CMK (cell line): ENCODE measurements at places on chromosomes 13 and 19.

DNA sequence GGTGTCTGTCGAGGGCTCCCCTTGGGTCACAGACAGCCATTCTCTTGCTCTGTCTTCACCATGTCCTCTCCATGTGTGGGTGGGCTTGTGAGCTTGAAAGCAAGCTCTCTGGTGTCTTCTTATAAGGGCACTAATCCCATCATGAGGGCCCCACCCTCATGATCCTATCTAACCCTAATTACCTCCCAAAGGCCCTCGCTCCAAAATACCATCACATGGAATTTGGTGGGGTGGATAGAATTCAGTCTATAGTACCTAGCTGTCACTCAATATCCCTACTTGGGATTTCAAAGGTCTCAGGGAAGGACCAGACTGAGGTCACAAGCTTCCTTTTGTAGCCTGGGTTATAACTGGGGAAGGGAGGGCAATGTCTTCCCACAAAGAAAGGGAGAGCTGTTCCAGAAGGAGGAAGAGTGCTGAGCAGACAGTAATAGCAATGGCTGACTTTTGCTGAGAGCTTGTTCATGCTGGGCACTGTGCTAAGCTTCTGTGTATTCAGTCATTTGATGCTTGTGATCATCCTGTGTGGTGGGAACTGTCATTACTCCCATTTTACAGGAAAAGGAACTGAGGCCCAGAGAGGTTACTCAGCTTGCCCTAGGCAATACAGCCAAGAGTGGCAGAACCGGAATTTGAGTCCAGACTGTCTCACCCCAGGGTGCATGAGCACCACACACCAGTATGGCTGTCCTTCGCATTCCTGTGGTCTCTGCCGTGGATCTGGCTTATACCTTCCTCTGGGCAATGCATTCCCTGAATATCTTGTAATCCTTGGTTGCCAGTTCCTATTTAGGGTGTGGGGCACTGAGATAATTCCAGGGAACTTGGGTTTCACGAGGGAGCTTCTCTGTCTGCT lies 8.2 kb downstream of the FXYD5 start:
- no peak for DNase-seq

GRCh38 chr19:369876-370275 lies 25.3 kb upstream of the MIER2 start:
- DNase-seq = no peak

- no peak for DNase-seq
Measured at GRCh38 chr19:34241513-34242337, 12.6 kb upstream of the GARRE1 start.

DNA sequence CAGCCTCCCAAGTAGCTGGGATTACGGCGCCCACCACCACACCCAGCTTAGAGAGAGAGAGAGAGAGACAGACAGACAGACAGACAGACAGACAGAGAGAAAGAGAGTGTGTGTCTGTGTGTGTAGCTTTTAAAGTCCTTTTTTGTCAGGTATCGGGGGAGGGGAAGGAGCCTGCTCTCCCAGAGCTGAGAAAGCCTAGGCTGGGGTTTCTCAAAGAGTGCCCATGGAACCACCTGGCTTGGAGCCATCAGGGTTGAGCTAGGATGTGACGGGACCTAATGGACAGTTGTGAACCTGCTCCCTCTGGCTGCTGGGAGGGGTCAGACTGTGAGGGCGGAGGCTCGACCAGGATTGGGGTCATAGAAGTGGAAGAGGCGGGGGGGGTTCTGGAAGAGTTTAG lies 16.6 kb downstream of the RFX1 start:
- DNase-seq = no peak

- no peak for DNase-seq
Measured at GRCh38 chr13:31896427-31896826, 135.1 kb upstream of the FRY start.

GRCh38 chr19:48511800-48512503 lies at the start of gene LMTK3:
LMTK3 (minus strand) TSS chr19:48511835; CDS start chr19:48511576, 259 bp downstream.
- DNase-seq = no peak

- DNase-seq = no peak
Measured at GRCh38 chr13:43445668-43446067, 341.1 kb downstream of the ENOX1 start.

GRCh38 chr13:80339912-80340650 lies 845 bp downstream of the SPRY2 start:
- peak; percentile 37 for DNase-seq

- no peak for DNase-seq
Measured at GRCh38 chr13:110125613-110126272, 181.2 kb downstream of the COL4A1 start.

DNA sequence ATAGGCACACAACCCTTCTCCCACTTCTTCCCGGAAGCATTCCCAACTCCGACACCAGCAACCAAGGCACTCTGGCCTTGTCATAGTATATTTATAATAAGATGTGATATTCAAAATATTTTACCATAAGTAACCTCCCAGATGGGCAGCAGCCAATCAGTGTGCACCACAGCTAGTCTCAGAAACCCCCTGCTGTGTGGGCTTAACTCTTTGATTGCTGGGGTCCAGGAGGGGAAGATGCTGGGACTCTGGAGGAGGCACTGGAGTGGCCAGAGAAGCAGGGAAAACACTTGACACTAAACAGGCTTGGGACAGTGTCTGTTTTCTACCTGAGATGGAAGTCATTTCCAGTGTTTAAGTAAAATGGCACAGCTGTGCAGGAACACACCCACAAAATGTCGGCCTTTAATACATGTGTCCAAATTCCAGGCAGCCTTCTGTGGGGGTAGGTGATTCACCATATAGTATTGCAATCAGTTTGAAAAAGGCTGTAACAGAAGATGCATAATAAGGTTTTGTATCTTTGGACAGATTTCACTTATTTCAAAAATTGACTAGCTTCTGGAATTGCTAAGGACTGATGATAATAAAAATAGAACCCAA lies 100.7 kb downstream of the MBNL2 start:
- no peak for DNase-seq

DNA sequence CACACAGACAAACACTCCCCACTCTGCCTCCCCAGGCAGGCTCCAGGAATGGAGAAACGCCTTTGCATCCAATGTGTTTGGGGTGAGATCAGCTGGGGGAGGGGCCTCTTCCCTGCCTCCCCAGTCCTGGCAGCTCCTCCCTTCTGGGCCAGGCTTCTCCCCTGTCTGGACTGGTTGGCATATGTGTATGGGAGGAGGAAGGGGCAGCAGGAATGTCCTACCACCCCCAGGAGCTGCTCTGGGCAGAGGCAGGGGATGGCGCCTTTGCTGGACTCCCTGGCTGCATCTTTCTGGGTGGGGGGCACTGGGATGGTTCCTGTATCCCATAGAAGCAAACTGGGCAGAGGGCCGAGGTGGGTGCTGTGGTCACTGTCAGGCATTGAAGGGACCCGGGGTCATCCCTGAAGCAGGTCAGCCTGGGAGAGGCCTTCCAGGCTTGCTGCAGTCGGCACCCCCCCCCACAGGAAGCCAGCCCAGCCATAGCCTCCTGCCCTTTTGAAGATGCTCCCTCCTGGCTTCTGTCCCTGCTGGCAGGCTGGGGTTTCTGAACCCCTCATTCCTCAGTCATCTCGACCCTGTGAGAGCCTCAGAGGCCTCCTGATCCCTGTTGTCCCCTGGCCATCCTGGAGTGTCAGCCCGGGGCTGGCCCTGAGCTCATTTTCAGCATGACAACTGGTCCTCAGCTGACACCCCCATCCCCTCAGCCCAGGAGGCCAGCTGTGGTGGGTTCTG lies 21.2 kb upstream of the SLC7A10 start:
- DNase-seq = no peak

DNA sequence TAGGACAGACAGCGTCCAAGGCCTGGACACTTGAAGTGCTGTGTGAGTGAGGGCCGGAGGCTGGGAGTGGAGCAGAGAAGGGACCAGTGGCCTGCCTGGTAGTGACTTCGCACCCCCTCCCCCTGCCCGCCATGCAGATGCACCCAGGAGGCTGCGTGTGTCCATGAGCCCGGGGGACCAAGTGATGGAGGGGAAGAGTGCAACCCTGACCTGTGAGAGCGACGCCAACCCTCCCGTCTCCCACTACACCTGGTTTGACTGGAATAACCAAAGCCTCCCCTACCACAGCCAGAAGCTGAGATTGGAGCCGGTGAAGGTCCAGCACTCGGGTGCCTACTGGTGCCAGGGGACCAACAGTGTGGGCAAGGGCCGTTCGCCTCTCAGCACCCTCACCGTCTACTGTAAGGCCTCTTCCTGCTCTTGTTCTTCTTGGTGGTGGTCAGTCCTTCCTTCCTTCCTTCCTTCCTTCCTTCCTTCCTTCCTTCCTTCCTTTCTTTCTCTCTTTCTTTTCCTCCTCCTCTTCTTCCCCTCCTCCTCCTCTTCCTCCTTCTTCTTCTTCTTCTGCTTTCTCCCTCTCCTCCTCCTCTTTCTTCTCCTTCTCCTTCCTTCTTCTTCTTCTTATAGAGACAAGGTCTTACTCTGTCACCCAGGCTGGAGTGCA lies 6.0 kb upstream of the FFAR1 start:
- DNase-seq = no peak

GRCh38 chr13:111404746-111405145 lies 84.3 kb downstream of the TEX29 start:
- no peak for DNase-seq

- DNase-seq = no peak
Measured at GRCh38 chr13:110070511-110071120, 236.3 kb downstream of the COL4A1 start.

DNA sequence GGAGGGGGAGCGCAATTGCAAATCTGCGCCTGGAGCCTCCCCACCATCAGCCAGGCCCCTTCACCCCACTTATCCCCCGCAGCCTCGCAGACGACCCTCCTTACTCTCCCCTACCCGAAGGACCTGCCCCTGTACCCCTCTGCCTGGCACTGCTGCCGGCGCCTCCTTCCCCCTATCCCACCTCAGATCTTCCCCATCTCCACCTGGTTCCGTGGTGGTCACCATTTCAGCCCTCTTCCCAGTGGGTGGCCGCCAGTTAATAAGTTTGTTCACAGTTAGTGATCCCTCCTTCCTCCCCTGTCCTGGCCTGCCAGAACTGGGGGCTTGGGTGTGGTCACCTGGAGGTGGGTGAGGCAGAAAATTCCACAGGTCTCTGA lies 397 bp downstream of the SLC44A2 start:
- DNase-seq = no peak

DNA sequence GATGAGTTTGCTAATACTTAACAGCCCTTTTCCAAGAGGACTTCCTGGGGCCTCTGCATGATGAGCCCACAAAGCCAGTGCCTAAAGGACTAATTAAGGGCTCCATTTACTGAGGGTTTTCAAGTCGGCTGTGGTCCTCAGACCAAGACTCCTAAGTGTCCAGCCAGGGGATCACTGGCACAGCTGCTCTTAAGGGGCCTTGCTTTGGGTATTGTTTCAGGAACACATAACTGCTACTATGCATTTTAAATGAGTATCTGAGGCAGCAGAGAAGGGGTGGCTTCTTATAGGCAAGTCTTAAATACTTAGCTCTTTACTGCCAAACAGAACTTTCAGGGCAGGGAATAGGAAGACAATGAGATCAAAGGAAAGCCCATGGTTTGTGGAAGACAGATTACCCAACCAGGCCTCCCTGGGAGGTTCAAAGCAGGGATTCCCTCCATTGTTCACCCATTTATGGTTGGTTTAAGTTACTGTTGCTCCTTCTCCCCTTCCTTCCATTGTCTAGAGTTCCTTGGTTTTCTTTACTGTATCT lies 61.9 kb downstream of the TNFRSF19 start:
- DNase-seq = no peak

GRCh38 chr13:43285933-43286597 lies 262.7 kb downstream of the DNAJC15 start:
- DNase-seq = no peak

GRCh38 chr13:91714855-91715254 lies 316.4 kb downstream of the GPC5 start:
- DNase-seq = no peak

- DNase-seq = no peak
Measured at GRCh38 chr19:12111176-12111575, 29.0 kb downstream of the ZNF20 start.

DNA sequence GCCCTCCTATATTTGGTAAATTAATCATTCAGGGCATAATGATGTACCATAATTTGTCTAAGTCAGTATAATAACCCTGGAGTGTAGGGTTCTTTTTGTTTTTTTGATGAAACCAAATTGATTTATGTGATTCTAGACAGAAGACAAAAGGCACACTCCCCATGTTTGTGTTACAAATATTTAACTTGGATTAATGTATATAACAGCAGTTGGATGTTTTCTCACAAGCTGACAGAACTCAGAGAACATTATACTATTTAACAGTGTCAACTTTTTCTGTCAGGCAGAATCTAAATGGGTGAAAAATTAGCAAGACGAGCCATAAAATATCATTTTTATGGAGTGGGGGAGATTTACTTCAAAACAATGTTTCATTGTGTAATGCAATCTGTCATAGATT lies 15.2 kb downstream of the CBY2 start:
- no peak for DNase-seq

DNA sequence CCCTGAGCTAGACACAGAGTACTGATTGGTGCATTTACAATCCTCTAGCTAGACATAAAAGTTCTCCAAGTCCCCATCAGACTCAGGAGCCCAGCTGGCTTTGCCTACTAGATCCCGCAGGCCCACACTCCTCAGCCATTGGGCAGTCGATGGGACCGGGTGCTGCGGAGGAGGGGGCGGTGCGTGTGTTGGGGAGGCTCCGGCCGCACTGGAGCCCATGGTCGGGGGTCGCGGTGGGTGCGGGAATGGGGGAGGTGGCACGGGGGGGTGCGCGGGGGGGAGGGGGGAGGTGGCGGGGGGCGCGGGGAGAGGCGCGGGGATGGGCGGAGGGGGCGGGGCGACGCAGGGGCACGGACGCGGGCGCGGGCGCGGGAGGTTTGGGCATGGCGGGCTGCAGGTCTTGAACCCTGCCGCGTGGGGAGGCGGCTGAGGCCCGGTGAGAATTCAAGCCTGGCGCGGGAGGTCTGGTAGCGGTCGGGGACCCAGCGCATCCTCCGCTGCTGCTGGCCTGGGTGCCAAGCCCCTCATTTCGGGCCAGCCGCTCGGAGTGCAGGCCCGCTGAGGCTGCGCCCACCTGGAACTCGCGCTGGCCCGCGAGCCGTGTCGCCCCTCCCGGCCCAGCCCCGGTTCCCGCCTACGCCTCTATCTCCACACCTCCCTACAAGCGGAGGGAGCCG lies 674.1 kb downstream of the SLITRK5 start:
- no peak for DNase-seq

GRCh38 chr19:34998777-34999497 lies 1.2 kb upstream of the GRAMD1A start:
- no peak for DNase-seq

DNA sequence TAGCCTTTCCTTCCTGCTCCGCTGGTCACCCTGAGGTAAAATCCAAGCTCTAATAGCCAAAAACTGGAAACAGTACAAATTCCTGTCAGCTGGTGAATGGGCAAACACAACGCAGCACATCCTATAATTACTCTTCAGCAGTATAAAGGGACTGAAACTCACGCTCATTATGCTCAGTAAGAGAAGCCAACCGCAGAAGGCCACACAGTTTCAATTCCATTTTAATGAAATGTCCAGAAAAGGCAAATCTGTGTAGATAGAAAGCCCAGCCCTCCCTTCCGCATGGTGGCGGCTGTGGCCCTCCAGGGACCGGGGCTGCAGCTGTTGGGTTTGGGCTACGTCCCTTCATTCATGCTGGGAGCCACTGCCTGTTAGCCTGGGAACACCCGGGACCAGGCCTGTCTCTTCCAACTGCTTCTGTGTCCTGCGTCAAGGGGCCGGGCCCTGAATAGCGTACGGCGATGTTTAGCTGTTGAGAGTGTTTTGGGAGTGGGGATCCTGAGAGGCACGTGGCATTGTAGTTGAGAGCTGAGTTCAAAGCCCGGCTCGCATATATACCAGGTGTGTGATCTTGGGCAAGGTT lies 23.5 kb downstream of the NKPD1 start:
- no peak for DNase-seq

GRCh38 chr13:48476686-48477085 lies 56.2 kb downstream of the RCBTB2 start:
- DNase-seq = no peak

GRCh38 chr19:35296644-35297514 lies 4.9 kb downstream of the MAG start:
- no peak for DNase-seq
